Aorta (tissue), 5 donors: ENCODE measurements at places on chromosomes 5 and 9.

DNA sequence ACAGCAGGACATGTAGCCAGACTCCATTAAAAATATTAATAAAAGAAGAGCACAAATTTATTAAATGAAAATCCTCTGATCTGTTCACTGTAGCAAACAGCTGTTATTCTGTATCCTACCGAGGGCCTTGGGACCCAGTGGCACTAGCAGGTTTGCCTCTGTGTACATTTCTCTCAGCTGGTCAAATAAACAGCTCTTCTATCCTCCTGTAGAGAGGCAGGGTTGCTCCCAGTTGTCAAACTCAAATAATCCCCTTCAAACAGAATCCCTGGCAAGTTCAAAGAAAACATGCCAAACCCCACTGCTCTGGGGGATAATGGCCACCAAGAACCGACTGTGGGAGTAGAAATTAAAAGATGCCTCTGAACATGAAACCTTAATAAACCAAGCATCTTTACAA lies 1262.0 kb upstream of the DMAC1 start:
- no peak overlapping the region for H3K4me3 ChIP-seq
- H3K27ac ChIP-seq = no peak overlapping the region
- no peaks in the 10 kb centered on the region for H3K4me1 ChIP-seq
- no peak for DNase-seq
- no peaks in the 10 kb centered on the region for H3K27me3 ChIP-seq

GRCh38 chr5:9644630-9645029 lies 14.5 kb upstream of the TAS2R1 start:
- H3K4me1 ChIP-seq = no peaks in the 10 kb centered on the region
- H3K27me3 ChIP-seq = no peaks in the 10 kb centered on the region
- H3K36me3 ChIP-seq = no peaks in the 10 kb centered on the region

DNA sequence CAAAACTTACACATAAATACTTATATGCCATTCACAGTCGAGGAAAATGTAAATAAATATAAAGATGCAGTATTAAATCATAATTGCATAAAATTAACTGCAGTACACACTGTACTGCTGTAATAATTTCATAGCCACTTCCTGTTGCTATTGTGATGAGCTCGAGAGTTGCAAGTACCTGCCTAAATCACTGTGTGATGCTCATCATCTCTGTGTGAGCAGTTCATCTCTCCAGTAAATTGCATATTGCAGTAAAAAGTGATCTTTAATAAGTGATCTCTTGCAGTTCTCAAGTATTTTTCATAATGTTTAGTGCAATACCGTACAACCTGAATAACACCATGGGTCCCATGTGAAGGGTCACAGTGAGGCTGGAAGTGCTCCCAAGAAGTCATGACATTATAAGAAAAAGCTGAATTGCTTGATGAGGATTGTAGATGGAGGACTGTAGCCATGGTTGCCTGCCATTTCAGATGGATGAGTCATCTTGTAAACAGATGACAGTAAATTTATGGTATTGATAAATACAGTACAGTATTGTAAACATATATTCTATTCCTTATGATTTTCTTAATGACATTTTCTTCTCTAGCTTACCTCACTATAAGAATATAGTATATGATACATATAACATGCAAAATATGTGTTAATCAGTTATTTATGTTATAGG lies 34.9 kb downstream of the SYK start:
- no peak overlapping the region for H3K4me3 ChIP-seq
- no peaks in the 10 kb centered on the region for H3K36me3 ChIP-seq
- H3K4me1 ChIP-seq = no peaks in the 10 kb centered on the region
- H3K27ac ChIP-seq = no peak overlapping the region
- H3K27me3 ChIP-seq = no peaks in the 10 kb centered on the region

GRCh38 chr9:100222674-100223073 lies 123.6 kb downstream of the INVS start:
- H3K27me3 ChIP-seq = no peaks in the 10 kb centered on the region
- DNase-seq = no peak
- H3K4me3 ChIP-seq = no peak overlapping the region
- no peak overlapping the region for H3K27ac ChIP-seq
- H3K36me3 ChIP-seq = peaks cover 2% of the 10 kb centered on the region

DNA sequence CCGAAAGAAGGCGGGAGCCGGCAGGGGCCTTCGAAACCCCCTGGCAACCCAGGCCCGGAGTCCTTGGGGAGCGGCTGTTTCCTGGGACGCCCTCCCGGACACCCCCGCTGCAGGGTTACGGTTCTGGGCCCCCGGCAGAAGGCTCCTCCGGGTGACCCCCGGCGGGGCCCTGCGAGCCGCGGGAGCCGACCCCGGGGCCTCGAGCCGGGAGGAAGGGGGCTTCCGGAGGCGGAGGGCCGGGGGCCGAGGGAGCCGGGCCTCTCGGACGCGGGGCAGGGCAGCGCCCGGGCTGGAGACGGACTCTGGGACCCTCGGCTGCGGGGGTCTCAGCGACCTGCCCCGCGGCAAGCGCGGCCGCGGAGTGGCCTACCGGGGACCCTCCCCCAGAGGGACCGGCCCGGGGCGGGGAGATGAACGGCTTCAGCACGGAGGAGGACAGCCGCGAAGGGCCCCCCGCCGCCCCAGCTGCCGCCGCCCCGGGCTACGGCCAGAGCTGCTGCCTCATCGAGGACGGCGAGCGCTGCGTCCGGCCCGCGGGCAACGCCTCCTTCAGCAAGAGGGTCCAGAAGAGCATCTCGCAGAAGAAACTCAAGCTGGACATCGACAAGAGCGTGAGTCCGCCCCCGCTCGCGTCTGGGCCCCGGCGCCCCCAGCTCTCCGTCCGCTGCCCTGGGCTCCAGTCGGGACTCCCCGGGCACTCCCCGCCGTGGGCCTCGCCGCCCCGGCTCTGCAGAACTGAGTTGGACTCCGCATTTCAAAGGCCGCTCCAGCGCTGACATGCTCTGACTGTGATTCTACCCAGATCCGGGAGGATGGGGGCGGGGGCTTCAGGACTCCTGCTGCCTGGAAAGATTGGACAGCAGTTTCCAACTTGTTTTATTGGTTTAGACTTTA lies 645 bp downstream of the SAP30L start:
- peak; percentile 74 for DNase-seq

GRCh38 chr9:121985792-121986494 lies 107.2 kb downstream of the TTLL11 start:
- peak; percentile 77 for DNase-seq
- H3K36me3 ChIP-seq = no peaks in the 10 kb centered on the region
- peak overlapping the region; percentile 72 for H3K27ac ChIP-seq
- no peak overlapping the region for H3K4me3 ChIP-seq
- peaks cover 12% of the 10 kb centered on the region for H3K4me1 ChIP-seq

- H3K4me3 ChIP-seq = no peak overlapping the region
- H3K27me3 ChIP-seq = no peaks in the 10 kb centered on the region
- no peak for DNase-seq
- H3K36me3 ChIP-seq = no peaks in the 10 kb centered on the region
These were observed 789.3 kb downstream of the SEMA5A start for GRCh38 chr5:8756498-8757084.

GRCh38 chr5:90932052-90932699 lies 373.6 kb downstream of the ADGRV1 start:
- H3K4me1 ChIP-seq = no peaks in the 10 kb centered on the region
- no peaks in the 10 kb centered on the region for H3K27me3 ChIP-seq
- no peak overlapping the region for H3K4me3 ChIP-seq
- DNase-seq = no peak

GRCh38 chr5:157484768-157485167 lies 24.8 kb downstream of the NIPAL4 start:
- H3K4me3 ChIP-seq = no peak overlapping the region
- H3K27me3 ChIP-seq = no peaks in the 10 kb centered on the region
- H3K27ac ChIP-seq = no peak overlapping the region
- H3K4me1 ChIP-seq = no peaks in the 10 kb centered on the region
- no peak for DNase-seq

DNA sequence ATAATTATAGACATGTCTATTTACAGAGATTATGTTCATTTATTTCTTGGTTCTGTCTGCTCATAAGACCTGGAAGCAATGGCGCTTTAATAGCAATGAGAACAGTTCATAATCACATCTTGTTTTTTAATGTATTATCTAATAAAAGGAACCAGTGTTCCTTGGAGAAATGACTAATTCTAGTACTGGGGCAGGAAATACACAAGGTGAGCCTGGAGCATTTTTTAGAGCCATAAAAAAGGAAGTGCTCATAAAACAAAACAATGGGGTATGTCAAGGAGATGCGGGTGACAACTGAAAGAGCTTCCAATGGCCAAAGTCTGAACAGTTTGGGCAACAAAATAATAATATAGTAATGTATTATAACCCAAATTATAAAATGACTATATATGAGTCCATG lies 531.9 kb upstream of the CHD1 start:
- H3K4me3 ChIP-seq = no peak overlapping the region
- H3K36me3 ChIP-seq = no peaks in the 10 kb centered on the region
- H3K27ac ChIP-seq = no peak overlapping the region

DNA sequence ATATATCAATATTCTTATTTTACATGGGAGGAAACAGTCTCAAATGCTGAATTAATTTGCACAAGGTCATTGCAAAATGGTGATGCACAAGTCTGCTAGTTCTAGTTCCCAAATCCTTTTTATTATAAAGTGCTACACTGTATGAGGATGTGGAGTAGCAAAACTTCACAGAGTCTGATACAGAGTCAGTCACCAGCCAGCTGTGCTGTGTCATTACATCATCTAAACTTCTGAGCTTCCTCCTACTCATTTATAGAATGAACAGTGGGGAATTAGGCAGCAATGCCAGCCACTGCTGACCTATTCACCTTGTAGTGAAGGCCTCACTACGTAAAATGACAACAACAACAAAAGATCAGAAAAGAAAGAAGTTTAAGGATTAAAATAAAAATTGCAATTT lies 357.8 kb downstream of the TMEM167A start:
- H3K27ac ChIP-seq = no peak overlapping the region
- DNase-seq = no peak
- H3K4me1 ChIP-seq = no peaks in the 10 kb centered on the region
- H3K4me3 ChIP-seq = no peak overlapping the region
- H3K36me3 ChIP-seq = no peaks in the 10 kb centered on the region

GRCh38 chr9:15982182-15982581 lies 429.3 kb downstream of the CCDC171 start:
- no peaks in the 10 kb centered on the region for H3K27me3 ChIP-seq
- H3K36me3 ChIP-seq = no peaks in the 10 kb centered on the region
- H3K27ac ChIP-seq = no peak overlapping the region
- no peaks in the 10 kb centered on the region for H3K4me1 ChIP-seq
- no peak for DNase-seq

DNA sequence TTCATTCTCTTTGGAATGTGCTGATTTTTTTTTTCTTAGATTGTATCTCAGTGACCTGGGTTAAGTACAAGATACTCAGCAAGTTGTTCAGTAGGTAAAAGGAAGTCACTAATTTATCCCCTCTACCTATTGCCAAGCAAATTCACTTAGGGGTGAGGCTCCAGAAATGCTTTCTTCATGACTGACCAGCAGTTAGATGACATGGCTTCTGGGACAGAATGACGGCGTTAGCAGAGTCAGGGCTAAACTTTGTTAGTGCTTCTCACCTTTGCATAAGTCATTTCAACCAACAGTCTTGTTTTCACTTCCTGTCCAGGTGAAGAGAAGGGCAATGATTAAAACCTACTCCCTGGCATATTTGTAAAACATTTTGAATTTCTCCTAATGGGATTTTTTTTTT lies 20.2 kb upstream of the MTAP start:
- H3K27me3 ChIP-seq = no peaks in the 10 kb centered on the region
- no peak overlapping the region for H3K4me3 ChIP-seq
- no peaks in the 10 kb centered on the region for H3K36me3 ChIP-seq
- H3K27ac ChIP-seq = no peak overlapping the region

GRCh38 chr5:23437011-23437410 lies 70.4 kb upstream of the PRDM9 start:
- no peaks in the 10 kb centered on the region for H3K27me3 ChIP-seq
- DNase-seq = no peak
- no peaks in the 10 kb centered on the region for H3K36me3 ChIP-seq
- H3K27ac ChIP-seq = no peak overlapping the region

DNA sequence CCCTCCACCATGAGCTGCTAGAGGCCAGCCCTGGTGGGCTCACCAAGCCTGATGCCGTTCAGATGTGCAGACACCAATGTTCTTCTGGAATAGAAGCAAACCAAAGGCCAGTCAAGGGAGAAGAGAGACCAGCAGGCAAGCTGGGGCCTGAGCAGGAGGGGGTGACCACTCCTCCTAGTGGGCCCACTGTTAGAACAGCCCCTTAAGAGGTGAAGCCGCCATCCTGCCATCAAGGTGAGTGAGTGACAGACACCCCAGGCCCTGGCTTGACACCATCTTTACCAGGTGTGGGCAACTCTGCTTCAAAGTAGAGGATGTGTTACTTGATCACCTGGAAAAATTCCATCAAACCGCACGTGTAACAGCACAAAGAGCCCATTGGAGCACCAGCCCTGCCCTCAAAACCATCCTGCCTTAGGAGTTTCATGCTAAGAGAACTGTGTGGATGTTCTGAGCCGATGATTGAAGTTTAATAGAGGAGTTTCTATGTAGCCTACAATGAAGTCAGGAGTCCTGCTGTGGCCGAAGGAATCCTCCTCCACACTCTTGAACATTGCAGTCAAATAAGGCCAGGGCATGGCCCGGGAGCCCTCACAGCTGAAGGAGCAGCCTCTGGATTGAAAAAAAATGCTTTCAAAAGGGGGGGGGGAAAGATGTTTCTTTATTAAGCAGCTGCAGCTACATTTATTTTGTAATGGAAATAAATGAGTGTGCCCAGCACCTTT lies 20.8 kb downstream of the AMBP start:
- H3K4me3 ChIP-seq = no peak overlapping the region
- H3K36me3 ChIP-seq = no peaks in the 10 kb centered on the region
- no peak overlapping the region for H3K27ac ChIP-seq
- no peaks in the 10 kb centered on the region for H3K27me3 ChIP-seq

DNA sequence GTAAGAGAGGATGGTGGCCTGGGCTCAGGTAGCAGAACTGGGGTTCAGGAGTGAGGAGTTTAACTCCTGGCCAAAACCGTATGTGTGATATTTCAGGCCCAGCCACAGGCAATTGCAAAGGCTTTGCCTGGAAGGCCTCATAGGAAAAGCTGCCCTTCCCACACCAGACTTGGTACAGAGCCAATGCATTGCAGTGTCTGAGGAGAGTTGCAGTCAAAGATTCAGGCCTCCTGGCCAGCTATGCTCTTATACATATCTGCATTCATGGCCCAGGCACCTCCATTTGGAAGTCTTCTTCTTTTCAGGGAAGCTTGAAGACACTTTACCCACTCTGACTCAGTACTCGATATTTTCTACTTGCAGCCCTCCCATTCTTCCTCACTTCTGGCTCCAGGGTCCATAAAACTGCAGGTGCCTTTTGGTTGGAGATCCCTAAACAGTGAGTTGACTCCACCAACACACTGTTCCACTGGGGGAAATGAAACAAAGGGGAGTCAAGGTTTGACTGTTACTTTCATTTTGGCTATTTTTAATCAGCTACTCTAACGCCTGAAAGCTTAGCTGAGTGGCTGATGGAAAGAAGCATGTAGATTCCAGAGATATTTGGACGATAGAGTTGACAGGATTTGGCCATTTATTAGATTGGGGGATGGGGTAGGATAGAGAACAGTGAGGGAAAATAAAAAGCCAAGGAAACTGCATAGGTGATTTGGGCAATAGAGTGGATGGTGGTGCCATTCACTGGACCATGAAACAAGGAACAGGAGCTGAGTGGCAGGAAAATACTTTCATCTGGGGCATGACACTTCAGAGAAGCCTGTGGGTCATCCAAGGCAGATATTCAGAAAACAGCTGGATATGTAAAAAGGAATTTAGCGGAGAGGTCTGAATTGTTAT lies 30.6 kb upstream of the IL33 start:
- no peak for DNase-seq
- H3K4me3 ChIP-seq = no peak overlapping the region
- peaks cover 3% of the 10 kb centered on the region for H3K4me1 ChIP-seq
- H3K27me3 ChIP-seq = no peaks in the 10 kb centered on the region
